ENCODE measurements at places on chromosomes 7 and 10. TPM values are rescaled to one million over a fixed set of nuclear protein-coding genes. Genes with fewer than 3 reads are reported as not detected.

DNA sequence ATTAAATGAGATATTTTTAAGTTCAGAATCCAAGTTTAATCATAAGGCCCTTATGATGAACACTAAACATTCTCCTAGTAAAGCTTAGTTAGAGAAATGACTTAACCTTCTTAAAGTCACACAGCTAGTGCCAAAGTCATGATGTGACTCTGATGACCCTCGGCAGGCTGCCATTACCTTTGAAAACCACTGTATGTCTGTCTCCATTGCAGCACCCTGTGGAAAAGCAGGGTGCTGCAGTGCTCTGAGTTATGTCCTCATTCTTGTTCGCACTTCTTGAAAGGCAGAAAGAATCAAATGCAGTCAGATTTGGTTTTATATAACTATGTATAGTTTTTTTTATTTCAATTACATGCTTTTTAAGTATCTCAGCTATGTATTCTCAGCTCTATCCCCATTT, 105.0 kb downstream of the PHTF2 start:
- peak; percentile 21 for DNase-seq

- DNase-seq, result no peak
Observed at GRCh38 chr7:142865766-142866165, 10.9 kb downstream of the EPHB6 start.

DNA sequence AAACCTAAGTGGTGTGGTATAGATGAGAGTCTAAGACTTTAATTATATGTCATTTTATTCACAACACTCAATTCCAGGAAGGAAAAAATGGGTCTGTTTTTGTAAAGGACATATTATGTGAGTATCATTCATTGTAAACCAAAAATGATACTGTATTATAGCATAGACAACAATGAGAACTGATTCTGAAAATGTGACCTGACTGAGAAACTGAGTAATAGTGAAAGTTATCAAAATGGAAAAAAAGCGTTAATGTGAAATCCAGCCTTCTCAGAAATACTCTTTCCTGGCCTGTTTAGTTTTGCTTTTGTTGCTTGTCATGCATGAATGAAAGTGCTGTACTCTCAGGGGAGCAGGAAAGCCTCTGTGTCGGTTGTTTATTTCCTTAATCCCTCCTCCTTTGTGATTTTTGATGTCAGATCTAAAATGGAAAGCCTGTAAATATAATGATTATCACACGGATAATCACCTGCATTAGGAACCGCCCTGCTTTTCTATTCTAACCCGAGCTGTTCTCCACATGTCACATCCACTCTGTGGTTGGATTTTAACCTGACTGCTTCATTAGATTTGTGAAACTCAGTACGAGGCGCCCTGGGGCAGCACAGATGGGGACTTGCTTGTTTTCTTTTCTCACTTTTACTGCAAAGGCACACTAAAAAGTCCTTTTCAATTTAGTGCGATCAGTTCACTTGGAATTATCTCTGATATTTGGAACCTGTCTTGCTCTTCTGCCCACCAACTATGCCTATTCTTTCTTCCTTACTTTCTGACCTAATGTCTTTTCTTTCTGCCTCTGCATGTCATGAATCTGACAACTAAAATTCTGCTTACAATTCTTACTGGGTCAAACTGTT, 240.9 kb upstream of the KAT6B start:
- DNase-seq, result peak; percentile 50

GRCh38 chr7:151520419-151521261, 945 bp upstream of the RHEB start:
- DNase-seq, result peak; percentile 49

DNA sequence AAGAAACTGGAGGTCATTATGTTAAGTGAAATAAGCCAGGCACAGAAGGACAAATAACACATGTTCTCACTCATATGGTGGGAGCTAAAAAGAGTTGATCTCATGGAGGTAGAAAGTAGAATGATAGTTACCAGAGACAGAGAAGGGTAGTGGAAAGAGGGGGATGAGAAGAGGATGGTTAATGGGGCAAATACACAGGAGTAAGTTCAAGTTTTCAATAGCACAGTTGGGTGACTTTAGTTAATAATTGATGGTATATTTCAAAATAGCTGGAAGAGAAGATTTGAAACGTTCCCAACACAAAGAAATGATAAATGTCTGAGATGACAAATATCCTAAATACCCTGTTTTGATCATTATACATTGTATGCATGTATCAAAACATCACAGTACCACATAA, 261.8 kb downstream of the THSD7A start:
- DNase-seq, result no peak

DNA sequence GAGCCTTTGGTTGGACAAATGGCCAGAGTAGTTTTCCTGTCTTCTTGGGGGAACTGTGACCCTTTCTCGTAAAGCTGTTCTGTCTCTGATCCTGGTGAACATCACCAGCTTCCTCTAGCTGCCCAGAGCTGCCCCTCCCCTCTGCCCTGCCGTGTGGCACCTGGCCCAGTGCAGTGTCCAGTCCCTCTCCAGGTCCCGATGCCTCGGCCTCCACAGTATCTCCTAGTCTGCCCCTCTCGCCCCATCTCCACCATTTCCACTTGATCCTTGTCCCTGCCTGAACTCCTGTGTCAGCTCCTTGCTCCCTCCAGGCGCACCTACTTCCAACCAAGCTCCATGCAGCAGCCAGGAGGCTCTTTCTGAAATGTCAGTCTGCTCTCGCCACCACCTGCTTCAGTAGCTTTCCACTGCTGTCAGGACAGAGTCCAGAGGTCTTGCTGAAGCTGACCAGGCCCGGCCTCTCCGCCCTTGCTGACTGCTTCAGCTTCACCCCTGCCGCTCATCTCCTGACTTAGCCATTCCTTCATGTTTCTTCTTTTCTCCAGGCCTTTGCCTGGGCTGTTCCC, 133.6 kb downstream of the GRK5 start:
- no peak for DNase-seq

The ACSL5 gene
- 18.5 TPM for total RNA-seq

The KCND2 gene
- not detected for total RNA-seq

The POLR2J2 gene
- total RNA-seq, result 1.1 TPM

The PRLHR gene
- total RNA-seq, result not detected
